ENCODE measurements at places on chromosomes 1 and 21. TPM values are rescaled to one million over a fixed set of nuclear protein-coding genes. Genes with fewer than 3 reads are reported as not detected.

PRAMEF20 gene
- not detected for total RNA-seq

LCE1A gene
- not detected for total RNA-seq

FAM177B gene
- total RNA-seq = not detected

SLC35F3 gene
- 0.79 TPM for total RNA-seq

GPR37L1 gene
- total RNA-seq = under 0.01 TPM

EPHA8 gene
- not detected for total RNA-seq

PTAFR gene
- total RNA-seq = 10.9 TPM

KIF14 gene
- 0.79 TPM for total RNA-seq

OVAAL gene
- total RNA-seq = not detected

HCRTR1 gene
- not detected for total RNA-seq

RAVER2 gene
- total RNA-seq = 5.3 TPM

SPSB1 gene
- total RNA-seq = 28.9 TPM

EYA3 gene
- total RNA-seq = 7.1 TPM

TMEM240 gene
- total RNA-seq = 0.64 TPM

VHLL gene
- total RNA-seq = 0.77 TPM

CYP4A22 gene
- not detected for total RNA-seq

WNT9A gene
- 7.3 TPM for total RNA-seq

IFNAR1 gene
- total RNA-seq = 8.1 TPM

WNT3A gene
- not detected for total RNA-seq

VAMP4 gene
- total RNA-seq = 5.8 TPM

ASPM gene
- total RNA-seq = 0.77 TPM

ANKRD65 gene
- total RNA-seq = 7.9 TPM

PRAMEF18 gene
- not detected for total RNA-seq

CRNN gene
- total RNA-seq = 6.6 TPM

TACSTD2 gene
- total RNA-seq = 246 TPM

MIXL1 gene
- not detected for total RNA-seq

FCRLA gene
- total RNA-seq = under 0.01 TPM

NUP133 gene
- 23.4 TPM for total RNA-seq

TMEM269 gene
- total RNA-seq = under 0.01 TPM

LYPD8 gene
- total RNA-seq = not detected

TNFAIP8L2 gene
- total RNA-seq = not detected

LCK gene
- not detected for total RNA-seq

FCGR3B gene
- total RNA-seq = not detected

ADAM30 gene
- not detected for total RNA-seq

MAGI3 gene
- 6.3 TPM for total RNA-seq

CENPL gene
- 5.1 TPM for total RNA-seq
